SW480 (cell line): ENCODE measurements at places on chromosomes 3 and 15.

DNA sequence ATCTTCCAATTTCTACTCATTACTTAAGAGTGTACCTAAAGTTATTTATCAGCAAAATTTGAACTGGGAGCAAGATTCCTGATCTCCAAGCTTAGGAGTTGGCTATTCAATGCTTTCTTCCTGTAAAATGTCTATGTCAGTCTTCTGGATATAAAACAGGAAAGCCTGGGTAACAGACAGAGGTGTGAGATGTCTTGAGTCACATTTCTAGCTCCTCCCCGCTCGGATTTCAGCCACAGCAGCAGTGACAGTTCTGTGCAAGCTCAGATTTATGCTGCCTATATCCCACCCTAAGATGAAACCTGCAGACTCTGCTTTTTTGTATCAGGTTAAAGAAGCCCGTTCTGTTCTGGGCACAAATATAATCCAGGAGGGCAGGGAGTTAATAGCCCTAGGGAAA lies 2.1 kb upstream of the ARMC8 start:
- DNase-seq, result no peak

DNA sequence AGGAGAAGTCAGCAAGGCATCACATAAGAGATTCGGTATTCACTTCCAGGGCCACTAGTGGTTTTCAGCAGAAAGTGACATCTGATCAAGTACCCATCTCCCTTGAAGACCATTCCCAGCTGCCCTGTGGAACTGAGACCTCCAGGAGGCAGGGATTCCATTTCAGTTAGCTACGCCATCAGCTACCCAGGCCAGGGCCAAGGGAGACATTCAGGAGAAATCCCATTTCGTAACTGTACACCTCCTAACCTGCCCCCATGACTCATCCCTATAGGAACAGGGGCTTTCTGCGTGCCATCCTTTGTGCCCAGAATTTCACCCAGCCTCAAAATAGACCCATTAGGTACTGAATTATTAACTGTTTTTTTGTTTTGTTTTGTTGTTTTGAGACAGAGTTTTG lies 24.7 kb downstream of the SPATA12 start:
- DNase-seq, result no peak

- no peak for DNase-seq
Measured at GRCh38 chr3:123186695-123187094, 15.0 kb upstream of the SEC22A start.

DNA sequence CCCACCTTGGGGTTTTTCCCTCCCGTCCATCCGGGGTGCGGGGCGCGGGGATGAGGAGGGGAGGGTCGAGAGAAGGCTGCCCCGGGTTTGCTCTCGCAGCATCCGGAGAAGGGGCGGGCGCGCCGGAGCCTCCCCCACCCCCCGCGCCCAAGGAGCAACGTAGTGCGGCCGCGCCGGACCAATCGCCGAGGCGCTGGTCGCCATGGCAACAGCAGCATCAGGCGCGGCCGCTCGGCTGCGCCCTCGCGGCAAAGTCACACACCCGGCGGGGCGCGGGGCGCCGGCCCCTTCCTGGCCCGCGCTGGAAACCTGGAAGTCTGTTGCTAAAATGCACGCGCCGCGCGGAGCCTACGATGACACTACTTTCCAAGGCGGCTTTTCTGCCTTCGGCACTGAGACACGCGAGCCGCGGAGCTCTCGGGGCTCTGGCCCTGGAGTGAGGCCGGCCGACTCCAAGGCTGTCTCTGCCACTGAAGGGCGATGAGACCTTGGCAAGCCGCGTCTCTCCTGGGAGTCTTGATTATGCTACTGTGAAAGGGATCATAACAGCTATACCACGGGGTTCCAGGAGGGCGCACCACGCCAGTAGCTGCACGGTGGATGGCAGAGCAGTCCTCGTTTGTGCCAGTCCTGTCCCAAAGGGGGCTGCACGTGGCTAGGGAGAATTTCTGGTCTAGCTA lies at the start of gene IQSEC1:
Gene IQSEC1, minus strand, starts transcription at position 104 of the 680 bp plus-strand sequence. CDS start 415 bp downstream, outside the sequence.
- no peak for DNase-seq

DNA sequence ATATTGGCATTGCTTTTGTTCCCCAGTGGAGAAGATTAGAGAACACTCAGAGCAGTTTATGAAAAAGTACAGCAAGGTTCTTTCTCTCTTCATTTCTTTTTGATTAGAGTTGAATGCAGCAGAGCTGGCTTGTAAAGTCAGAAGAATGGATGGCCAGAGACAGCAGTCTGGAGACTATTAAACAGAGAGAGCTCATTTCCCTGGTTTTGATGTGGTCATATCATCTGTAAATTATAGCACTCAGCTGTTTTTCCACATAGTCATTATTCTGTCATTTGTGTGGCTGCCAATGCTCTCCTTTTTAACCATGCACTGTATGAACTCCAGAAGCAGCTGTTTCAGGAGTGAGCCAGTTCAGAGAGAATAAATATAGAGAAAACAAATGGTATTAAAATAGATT lies 177.4 kb upstream of the CRBN start:
- peak; percentile 2 for DNase-seq

- DNase-seq, result peak; percentile 25
Measured at GRCh38 chr3:57852896-57853295, 96.8 kb downstream of the SLMAP start.

DNA sequence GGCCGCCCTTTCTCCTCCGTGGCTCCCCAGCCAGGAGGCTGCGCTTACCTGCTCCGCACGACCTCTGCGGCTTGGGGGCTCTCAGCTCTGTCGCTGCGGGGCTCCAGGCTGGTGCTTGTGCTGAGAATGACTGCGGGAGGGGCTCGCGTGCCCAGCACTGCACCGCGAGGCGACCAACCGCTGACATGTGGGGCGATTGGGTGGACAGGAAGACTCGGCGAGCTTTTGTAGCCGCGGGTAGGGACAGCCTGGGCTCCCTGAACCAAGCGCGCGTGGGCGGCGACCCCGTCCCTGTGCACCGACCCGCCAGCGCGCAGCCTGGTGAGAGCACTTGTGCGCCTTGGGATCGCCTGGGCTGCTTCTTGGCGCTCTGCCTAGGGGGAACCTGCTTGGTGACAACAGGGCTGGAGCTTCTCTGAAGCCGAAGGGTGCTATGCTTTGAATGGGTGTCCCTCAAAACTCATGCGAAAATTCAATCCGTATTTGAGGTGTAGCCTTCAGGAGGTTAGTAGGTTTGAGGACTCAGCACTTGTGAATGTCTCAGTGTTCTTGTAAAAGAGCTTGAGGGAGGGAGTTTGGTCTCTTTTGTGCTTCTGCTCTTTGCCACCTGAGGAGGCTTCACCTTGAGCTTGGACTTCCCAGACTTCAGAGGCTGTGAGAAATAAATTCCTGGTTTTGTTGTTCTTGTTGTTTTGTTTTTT lies 50.4 kb downstream of the IL12A start:
- no peak for DNase-seq

DNA sequence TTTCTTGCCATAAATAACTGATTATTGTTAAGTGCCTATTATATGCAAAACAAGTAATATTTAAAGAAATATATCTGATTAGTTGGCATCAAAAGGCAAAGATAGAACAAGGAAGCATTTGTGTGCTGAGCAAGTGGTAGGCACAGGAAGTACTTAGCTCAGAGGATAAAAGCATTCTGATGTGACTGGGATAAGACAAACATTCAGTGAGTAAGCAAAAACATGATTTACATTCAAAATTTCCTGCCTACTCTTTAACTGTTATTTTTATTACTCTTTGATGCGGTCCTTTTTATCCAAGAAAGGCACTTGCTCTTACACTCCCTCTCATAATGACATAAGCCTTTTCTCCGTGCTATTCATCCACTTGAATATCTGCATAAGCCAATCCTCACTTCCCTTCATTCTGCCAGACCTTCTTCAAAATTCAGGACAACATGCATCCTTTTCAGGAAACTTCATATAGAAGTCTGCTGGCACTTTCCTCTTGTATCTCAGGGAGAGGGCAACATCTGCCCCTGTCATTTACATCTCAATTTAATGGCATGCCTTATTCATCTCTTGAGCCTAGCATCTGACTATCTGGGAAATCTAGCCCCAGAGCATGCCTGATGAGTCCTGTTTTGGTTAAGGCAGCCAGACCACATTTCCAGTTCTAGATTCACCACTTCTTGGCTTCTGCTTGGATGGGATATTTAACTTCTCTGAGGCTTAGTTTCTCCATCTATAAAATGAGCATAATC lies 478.2 kb upstream of the ROBO2 start:
- peak; percentile 99 for DNase-seq

- no peak for DNase-seq
Measured at GRCh38 chr3:30986551-30986950, 92.1 kb upstream of the GADL1 start.

- DNase-seq, result no peak
Measured at GRCh38 chr3:189269365-189269764, 97.6 kb downstream of the TPRG1 start.

GRCh38 chr3:133271539-133271938 lies 128.3 kb upstream of the BFSP2 start:
- no peak for DNase-seq

GRCh38 chr15:34301058-34301457 lies 36.5 kb downstream of the SLC12A6 start:
- DNase-seq, result no peak

DNA sequence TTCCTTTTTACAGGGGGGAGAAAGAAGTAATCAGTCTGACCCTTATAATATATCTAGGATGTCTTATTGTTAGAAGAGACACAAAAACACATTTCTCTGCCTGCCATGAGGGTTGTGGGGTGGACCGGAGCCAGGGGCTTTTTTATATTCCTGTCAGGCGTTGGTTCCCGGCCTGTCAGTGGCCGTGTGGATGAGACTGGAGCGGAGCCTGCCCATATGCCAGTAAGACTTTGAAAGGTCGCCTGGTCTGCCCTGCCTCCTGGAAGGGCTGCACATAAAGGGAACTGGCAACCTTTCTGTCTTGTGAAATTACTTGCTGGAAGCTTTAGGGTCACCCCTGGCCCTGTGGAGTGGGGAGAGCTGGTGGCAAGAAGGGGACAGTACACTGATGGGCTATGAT lies 34.7 kb downstream of the MAP3K13 start:
- no peak for DNase-seq
